ENCODE measurements at places on chromosomes 11 and 22.

GRCh38 chr11:95699631-95700470 lies 89.7 kb downstream of the FAM76B start:
- DNase-seq = no peak

DNA sequence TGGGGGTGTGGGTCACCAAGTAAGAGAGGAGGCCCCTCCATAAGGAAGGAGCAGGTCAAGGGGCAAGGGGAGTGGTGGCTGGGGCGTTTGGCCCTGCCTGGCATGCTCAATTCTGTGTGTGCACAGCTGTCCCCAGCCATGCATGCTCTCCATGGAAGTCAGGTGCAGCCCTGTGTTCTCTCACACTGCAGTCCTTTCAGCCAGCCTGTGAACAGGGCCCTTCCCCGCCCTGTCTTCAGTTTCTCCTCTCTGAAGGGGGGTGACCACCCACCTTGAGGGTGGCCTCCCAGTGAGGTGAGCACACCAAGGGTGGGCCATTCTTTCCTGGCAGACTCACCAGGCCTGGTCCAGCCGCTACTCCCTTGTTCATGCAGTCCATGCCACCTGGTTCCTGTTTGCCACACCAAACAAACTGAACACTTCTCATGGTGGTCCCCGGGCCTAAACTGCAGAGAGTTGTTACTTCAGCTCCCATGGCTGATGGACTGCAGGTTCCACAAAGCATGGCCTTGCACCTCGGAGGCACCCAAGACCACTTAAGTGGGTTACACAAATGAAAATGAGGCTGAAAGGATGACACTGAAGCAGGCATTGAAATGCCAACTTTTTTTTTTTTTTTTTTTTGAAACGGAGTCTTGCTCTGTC lies 1.7 kb upstream of the CHCHD10 start:
- no peak for DNase-seq

DNA sequence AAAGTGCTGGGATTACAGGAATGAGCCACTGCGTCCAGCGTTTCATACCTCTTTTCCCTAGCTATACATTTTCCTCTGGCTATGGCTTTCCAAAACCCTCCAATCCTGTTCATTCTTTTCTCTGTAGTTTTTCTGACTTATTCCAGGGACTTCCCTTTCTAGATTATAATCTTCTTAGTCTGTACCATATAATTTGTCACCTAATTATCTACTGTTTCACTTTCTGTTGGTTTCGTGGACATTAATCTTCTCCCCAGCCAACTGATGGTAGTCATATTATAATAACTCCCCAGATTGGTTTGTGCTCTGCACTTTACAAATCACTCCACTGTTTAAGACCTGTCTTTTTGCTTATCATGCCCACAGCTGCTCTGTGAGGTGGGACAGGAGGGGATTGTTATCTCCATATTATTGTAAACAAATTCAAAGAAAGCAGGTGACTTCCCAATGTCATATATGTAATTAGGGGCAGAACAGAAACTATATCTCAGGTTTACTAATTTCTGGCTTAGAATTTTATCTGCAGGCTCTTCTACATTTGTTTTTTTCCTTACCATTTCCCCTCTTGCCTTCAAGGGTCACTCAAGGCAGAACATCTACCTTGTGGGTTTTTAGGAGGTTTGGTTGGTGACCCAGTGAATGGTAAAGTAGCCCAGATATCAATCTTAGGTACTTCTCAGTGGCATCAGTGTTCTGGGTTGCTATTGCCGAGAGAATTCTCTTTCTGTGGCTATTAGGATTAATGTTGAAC lies 23.9 kb downstream of the STIM1 start:
- no peak for DNase-seq

GRCh38 chr11:78607696-78608095 lies 33.0 kb upstream of the NARS2 start:
- DNase-seq = no peak

GRCh38 chr11:72239849-72240460 lies 4.0 kb downstream of the PHOX2A start:
- no peak for DNase-seq

- DNase-seq = no peak
Observed at GRCh38 chr11:33005175-33005574, 10.5 kb upstream of the DEPDC7 start.

- no peak for DNase-seq
Observed at GRCh38 chr11:2772544-2773031, 72.8 kb upstream of the KCNQ1OT1 start.

DNA sequence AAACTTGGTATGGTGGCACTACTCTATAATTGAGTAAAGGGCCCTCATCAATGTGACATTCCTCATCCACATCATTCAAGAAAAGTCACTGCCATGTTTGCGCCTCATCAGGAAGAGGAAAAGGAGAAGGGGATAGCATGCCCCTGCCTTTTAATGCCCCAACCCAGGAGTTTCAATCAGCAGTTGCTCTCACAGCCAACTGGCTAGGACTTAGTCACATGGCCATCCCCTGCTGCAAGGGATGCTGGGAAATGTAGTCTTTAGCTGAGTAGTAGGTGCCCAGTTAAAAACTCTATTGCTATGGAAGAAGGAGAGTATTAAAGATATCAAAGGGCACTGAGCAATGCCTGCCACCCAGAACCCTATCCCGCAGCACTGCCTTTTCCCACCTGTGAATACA lies 10.9 kb upstream of the CCND1 start:
- no peak for DNase-seq

- DNase-seq = no peak
Observed at GRCh38 chr11:2797121-2797711, 88.4 kb downstream of the CDKN1C start.

DNA sequence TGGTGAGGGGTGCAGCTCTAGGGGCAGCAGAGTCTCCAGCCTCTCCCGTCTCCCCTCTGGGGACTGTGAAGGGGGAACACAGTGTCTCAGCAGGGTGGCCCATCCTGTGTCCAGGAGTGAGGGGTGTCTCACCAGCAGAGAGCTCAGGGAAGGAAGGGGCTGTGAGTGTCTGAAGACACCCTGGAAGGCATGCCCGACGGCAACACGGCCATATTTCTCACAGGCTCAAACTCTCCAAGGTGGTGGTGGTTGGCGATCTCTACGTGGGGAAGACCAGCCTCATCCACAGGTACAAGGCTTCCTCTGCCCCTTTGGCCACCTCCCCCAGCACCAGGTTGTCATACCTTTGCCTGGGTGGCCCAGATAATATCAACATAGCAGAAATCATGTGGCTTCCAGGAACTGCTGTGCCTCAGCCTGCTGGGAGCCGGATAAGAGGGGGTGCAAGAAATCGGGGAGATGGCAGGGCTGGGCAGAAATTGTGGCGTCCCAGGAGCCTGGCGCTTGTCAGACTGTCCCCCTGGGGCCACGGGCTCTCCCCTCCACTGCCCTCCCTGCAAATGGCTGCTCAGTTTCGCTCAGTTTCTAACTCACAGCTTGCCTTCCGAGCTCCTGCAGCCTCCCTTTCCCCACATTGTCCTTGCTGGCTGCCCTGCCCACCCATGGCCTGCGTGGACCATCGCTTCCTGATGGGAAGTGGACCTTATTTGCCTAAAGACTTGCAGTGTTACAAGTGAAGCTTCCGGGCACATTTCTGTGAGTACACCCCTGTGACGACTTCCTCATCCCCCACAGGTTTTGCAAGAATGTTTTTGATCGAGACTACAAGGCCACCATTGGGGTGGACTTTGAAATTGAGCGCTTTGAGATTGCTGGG lies 7.2 kb downstream of the RAB36 start:
- DNase-seq = no peak

DNA sequence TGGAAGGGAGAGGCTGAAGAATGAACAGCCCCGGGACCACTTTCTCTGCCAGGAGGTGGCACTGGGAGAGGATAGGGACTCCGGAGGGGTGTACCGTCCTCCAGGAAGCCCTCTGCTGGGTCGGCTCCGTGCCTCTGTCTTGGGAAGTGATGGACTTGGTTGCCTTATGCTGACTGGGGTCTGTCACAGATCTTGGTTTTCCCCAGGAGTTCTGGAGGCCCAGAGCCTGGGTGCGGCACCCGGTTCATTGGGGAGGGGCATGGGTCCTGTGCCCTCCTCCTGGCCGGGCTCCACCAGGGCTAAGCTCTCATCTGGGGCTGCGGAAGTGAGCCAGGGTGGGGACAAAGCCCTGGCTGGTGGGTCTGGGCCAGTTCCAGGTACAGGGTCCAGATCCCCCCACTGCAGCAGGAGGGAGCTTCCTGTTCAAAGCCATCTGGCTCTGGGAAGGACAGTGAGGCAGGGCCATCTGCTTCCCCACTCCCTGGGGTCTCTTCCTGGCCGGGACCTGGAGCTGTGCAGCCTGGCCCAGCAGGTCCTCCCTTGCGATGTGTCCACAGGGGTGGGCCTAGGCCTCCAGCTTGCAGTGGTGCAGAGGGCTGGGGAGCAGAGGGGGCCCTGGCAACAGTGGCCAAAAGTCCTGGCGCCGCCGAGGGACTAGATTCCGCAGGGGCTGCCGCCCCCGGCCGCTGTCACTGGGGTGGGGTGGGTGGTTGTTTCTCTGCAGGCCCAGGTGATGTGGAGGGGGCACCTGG lies 1.1 kb upstream of the AP2A2 start:
- DNase-seq = peak; percentile 37

DNA sequence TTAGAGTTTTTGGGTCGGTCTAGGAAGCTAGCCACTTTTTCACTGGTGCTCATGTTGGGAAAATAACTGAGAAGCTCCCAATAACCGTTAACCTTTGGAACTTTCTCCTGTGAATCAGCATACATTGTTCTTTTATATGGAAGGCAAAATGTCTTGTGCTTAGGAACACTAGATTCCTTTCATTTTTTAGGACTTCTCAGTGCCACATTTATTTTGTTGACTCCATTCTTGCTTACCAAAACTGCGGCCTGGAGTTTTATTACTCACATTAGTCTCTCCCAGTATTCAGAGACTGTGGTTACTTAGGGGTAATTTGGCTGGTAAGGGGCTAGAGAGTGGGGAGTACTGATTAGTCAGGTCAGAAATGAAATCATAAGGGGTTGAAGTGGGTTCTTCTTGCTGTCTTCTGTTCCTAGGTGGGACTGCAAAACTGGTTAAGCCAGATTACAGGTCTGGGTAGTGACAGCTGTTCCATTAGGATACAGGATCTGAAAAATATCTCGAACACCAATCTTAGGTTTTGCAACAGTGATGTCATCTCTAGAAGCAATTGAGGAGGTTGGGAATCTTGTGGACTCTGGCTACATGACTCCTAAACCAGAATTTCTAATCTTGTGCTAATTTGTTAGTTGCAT lies 631.4 kb upstream of the LUZP2 start:
- DNase-seq = no peak

DNA sequence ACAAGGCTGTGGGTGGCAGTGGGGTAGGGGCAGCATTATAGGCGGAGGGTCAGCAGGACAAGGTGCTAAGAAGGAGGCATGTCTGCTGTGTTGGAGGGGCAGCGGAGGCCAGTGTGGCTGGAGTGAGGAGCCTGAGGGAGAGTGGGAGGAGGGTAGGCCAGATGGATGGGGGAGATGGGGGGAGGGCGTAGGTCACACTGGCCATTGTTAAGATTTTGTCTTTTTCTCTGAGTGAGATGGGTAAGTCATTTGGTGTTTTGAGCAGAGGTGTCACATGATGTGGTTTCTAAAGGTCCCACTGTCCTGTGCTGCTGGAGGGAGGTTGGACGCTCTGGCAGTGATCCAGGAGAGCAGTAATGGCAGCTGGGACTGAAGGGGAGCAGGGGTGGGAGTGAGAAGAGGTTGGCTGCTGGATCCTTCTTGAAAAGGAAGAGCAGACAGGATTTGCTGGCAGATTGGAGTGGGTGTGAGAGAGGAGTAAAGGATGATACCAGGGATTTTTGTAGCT lies 9.8 kb downstream of the PPP6R3 start:
- DNase-seq = no peak

DNA sequence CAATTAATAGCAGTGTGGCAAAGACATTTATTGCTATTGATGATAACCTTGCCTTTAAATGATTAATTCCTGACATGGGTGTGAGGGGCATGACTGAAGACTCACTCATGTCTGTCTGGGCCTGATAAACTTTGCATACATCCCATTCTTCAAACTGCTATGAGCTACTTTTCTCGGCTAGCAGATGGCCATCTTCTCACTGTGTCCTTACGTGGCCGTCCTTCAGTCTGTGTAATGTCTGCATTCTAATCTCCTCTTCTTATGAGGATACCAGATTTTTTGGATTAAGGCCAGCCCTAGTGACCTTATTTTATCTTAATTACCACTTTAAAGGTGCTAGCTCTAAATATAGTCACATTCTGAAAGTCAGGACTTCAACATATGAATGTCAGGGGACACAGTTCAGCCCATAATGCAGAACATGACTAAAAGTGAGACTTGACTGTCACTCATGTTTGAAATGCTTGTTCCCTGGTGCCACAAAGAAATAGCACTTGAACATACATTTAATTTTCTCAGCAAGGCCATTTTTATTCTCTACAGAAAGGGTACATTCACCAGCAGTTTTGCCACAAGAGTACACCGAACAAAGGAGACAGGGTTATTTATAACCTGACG lies 32.3 kb downstream of the OR10A6 start:
- DNase-seq = no peak

- no peak for DNase-seq
Observed at GRCh38 chr22:43296276-43296902, 46.8 kb downstream of the SCUBE1 start.

- no peak for DNase-seq
Observed at GRCh38 chr11:57240757-57241156, 3.7 kb upstream of the APLNR start.

DNA sequence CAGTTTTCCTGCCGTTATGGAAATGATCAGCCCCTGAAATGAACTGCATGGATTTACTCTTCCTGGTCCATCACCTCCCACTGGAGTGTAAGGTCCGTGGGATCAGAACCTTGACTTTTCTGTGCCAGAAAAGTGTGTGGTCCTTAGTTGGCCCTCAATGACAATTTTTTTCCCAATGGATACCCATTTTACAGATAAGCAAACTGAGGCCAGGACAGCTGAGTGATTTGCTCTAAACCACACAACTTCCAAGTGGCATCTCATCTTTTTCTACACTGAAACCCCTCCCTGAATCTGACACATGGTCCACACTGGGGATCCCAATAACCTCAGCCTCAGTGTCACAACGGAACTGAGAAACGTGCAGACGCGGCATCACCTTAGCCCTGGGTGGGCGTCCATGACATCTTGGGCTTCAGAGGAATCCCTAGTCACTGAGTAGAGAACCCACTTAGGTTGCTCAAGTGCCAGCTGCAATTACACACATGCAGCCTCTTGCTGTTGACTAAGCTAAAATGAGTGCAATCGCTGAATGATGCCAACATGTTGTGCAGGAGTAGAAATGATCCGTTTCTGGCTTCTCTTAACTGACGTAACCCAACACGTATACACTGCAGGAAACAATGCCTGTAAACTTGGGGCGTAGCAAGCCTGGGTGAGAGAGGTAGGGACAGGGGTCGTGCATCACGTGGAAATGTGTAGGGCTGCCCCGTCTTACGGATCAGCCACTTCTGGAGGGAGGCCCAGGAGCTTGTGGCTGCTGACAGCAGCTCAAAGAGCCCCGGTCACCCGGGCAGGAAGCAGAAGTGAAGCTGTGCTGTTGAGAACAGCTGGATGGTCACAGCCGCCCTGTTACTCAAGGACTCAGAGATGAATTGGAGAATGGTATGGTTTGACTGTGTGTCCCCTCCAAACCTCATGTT lies 136.3 kb downstream of the SHANK2 start:
- no peak for DNase-seq

GRCh38 chr11:9765320-9766101 lies 101.6 kb downstream of the SWAP70 start:
- DNase-seq = no peak
